ENCODE measurements at places on chromosomes 12 and 14.
A peak's percentile ranks its signal among the peaks of the same experiment; 100 is the strongest.

DNA sequence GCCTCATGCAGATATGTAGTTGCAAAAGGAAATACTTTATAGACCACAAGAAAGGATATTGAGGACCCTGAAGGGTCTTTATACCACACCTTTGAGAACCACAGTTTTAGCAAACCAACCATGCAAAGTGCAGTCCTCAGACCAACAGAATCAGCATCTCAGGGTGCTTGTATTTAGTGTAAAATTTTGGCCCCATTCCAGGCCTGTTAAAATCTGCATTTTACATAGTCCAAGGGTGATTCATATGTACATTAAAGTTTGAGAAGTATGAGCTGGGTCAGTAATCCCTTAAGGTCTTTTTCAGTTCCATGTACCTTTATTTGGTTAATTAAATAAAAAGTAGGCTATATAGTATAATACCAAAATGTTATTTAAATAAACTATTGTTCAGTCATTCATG, 91.2 kb downstream of the WNK1 start:
- no peak for DNase-seq

DNA sequence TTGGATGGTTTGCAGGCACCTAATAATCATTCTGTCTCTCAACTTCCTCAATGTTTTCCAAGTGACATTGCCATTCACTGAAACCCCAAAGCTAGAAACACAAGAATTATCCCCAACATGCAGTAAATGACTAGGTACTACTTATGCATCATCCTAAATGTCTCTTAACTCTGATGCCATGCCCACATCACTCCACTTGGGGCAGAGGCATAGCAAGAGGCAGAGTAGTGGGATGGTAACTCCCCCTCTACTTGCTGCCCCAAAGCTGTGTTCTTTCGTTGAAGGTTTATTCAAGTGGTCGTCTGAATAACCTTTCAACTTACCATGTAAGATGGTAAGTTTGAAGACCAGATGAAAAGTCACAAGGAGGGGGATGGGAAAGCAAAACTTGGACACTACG, 77.9 kb upstream of the SOX5 start:
- no peak for DNase-seq

- DNase-seq = no peak
Measured at GRCh38 chr12:90250042-90250441, 541.4 kb upstream of the ATP2B1 start.

GRCh38 chr12:79673354-79673753, 17.4 kb downstream of the PAWR start:
- DNase-seq = no peak

GRCh38 chr12:46362895-46363581, 9.5 kb downstream of the SLC38A2 start:
- DNase-seq = no peak

DNA sequence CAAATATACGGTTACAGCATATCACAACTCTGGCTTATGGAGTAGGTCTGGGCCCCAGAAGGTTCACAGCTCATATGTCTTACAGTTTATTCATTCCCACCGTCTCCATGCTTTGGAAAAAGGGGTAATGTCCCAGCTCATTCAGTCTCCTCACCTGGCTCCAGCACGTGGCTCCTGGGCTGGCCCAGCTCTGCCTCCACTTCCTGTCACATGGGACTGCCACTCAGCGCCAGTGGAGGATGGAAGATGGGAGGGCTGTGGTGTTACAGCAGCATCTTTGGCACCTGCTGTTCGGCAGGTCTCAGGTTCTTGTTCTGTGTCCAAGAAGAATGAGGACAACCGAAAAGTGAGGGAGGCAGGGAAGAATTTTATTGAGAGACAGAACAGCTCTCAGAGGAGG, 216.3 kb upstream of the ATXN7L3B start:
- DNase-seq = no peak

DNA sequence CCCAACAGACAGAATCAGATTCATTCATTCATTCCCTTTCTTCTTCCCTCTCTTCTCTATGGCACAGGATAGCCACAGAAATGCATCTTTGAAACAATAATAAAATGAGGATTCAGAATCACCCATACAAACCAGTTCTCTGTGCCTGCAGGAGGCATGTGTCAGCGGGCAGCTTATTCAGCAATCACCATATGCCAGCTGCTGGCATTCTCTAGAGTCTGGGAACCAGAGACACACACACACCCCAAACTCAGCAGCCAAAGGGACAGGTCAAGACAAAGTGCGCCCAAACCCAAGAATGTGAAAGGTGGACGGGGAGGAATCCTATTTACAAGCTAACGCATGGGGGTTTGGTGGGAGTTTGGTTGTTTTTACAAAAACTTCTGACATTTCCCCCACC, 14.1 kb downstream of the ARF3 start:
- DNase-seq = no peak

DNA sequence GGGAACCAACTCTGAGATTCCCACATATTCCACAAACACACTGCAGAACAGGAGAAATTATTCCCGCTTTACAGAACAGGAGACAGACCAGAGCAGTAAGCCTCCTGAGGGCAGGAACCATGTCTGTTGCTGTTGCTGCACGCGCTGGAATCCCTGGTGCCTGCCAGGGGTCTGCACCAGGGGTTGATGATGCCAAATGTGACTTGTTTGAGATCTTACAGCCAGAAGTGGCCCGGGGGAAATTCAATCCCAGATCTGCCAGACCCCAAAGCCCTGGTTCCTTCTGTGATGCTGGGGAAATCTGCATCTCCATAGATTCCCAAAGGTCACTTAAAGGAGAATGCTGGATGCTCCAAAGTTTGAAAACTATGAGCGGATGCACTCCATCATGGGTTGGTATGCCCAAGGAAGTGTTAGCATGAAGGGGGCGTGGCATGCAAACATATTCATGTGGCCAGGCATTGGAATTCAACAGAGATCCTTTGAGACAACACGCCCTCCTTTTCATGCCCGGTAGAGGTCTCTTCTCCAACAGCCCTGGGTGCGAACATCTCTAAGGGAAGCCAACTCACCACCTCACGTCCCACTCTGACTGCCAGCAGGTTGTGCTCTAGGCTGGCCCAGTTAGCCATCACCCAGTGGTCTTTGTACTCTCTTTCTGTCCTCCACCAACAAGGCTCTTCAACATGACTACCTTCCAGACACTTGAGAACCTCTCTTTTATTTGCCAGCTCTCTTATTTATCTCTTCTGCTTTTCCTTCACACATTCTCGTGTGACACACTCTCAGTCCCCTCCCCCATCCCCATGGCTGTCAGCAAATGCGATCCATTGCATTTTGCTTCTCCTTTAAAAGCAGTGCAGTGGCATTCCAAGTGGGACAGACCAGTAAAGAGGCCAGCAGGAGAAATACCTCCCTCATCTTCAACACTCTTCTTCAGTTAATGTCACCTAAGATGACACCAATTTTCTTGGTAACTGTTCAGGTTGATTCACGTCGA, 131.3 kb downstream of the ZFP36L1 start:
- DNase-seq = no peak

DNA sequence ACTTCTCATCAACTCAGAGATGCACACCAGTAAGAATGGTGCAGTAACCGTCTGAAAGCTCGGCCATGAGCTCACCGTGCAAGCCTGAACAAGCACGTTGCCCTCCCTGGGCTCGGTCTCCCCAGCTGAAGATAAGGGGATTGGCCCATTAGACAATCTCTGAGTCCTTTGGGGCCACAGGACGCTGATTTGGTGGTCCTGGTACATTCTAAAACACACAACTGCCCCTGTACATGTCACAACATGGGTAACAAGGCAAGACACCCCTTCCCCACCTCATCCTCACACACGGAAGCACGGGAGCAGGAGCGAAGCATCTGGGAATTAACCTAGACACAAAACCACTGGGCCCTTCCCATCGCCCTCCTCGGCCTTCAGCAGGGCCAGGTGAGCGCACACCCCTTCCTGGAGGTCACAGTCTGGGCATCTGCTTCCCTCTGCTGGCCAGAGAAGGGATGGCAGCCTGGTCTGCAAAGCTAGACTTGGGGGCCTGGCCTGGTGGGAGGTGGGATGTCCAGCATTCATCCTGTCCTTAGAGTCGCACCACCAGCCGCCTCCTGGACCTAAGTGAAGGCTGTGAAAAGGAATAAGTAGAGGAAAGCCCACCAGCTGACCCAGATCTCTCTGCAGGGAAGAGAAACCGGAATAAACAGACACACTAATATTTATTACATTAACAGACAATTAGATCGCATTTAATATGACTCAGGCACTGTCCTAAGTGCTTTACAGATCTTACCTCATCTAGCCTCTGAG, 18.9 kb upstream of the SMUG1 start:
- peak; percentile 66 for DNase-seq

DNA sequence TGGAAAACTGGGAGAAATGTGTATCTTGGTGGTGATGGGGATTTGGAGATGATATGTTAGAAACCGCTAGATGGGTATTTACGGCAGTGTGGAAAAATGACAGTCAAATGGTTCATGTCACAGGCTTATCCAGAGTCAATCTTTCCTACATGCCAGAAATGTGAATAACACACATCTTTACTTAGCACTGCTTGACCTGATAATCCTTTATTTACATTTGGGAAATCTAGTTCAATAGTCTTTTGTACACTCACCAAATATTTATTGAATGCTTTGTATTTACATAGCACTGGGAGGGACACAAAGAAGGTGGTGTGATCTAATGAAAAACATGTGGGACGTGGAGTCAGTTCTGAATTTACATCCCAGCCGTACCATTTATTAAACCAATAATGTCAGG, 208.2 kb downstream of the DIO2 start:
- DNase-seq = no peak

- no peak for DNase-seq
Measured at GRCh38 chr12:16984484-16984883, 378.5 kb upstream of the LMO3 start.

- no peak for DNase-seq
Measured at GRCh38 chr12:110531741-110532333, 29.7 kb downstream of the RAD9B start.
